ENCODE measurements at places on chromosomes 5 and 9.

- no peak for DNase-seq
These were observed 155.7 kb upstream of the FBN2 start for GRCh38 chr5:128693764-128694163.

GRCh38 chr9:136741883-136742571 lies 713 bp downstream of the LCN10 start:
- DNase-seq, result peak; percentile 34

GRCh38 chr5:74408150-74409043 lies 232.1 kb downstream of the ENC1 start:
- no peak for DNase-seq

DNA sequence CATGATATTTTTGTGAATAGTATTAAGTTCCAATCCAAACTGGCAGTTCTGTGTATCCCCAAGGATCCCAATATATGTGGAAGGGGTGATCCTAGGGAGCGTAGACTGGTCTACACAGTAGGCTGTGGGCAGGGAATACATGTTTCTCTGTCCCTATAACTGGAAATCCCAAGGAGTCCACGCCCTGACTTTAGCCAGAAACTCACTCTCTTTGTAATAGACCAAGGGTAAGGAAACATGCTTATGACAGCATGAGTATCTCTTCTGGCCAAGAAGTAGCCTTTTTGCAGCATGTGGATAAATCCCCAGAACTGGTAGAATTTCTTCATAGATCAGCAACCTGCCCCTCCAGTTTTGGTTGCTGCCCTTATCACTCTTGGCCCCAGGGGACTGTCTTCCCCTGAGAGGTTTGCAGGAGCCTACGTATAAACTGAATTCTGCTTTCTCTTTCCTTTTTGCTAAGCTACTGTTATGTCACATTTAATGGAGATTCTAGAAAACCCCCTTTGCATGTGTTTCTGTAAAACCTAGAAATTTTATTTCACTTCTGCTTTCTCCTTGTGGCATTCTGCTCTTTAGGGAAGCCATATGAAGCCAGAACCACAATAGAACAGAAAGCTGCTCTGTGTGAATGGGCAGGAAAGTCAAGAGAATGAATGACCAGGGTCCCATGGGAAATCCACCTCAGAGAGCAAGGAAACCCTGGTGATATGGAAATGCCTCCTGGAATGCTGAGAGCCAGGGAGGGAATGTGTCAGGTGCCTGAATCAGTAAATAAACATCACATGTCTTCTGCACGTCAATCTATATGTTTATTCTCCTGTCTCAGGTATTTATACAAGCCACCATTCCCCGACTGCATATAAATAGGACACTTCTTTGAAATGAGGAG lies 3.5 kb downstream of the IFNA2 start:
- no peak for DNase-seq

GRCh38 chr9:122302237-122303093 lies 37.8 kb downstream of the MRRF start:
- DNase-seq, result no peak

- no peak for DNase-seq
These were observed 13.4 kb downstream of the HSPA5 start for GRCh38 chr9:125227761-125228160.

DNA sequence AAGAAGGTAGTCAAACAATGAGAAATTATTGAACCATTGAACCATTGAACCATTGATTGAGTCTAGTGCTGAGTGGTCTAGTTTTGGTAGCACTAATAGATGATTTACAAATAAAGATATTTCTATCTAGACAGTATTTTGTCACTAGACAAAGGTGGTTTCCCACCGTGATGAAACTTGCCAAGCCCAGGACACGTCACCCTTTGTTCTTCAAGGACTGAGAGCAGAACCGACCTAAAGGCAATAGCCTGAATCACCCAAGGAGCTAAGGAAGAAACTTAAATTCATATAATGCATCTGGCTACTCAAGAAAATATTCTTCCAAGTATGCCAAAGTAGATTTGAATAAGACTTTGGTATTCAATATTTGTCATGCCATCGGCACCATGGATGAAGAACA lies 103.3 kb downstream of the ESM1 start:
- DNase-seq, result no peak

Data from activated CD4-positive, alpha-beta T cell treated with anti-CD3 and anti-CD28 coated beads, Interleukin-2, amount 50 U/mL, for 4 hours (primary cell).